Spinal cord (tissue), 10 donors: ENCODE measurements at places on chromosomes 1 and 21.

DNA sequence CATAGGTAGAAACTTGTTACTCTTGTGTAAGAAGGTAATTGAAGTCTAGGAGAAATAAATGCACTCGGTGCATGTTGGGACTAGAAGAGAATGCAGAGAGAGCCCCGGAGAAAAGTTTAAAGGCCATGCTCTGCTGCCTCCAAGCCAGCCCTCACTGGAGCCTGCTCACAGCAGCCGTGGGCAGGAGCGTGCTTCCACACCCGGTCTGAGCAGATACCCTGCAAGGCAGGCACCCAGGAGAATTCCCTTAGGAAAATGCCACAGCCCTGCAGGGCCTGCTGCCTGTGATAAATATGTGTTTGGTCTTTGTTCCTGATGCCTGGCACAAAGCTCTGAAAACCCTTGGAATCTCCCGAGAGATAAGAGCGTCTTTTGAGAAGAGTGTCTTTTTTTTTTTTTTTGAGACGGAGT, 22.8 kb downstream of the C2CD2 start:
- H3K4me1 ChIP-seq, result peaks cover 25% of the 10 kb centered on the region
- H3K27me3 ChIP-seq, result no peaks in the 10 kb centered on the region
- no peak for DNase-seq
- H3K36me3 ChIP-seq, result peaks cover 15% of the 10 kb centered on the region

DNA sequence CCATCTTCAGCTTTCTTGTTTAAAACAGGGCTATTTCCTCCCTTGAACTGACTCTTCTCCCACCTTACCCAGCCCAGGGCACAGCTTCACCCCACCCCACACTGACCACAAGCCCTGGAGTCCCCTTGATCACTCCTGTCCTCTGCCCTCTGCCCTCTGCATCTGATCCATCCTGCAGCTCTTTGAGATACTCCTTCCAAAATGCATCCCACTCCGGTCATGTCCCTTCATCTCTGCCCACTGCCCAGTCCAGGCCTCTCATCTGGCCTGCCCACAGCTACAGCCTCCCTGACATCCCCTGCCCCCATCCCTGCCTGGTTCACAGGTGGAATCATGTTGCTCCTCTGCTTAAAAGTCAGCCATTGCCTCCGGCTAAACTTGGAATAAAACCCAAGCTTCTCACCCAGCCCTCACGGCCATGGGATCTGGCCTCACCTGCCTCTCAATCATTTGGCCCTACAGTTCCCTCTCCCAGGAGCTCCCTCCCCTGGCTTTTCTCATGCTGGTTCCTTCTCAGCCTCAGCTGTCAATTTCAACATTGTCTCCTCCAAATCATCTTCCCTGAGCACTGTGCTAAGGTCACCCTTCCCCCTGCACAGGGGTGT, 202.0 kb downstream of the MATN1 start:
- no peaks in the 10 kb centered on the region for H3K27me3 ChIP-seq
- H3K4me1 ChIP-seq, result peaks cover 2% of the 10 kb centered on the region
- H3K36me3 ChIP-seq, result no peaks in the 10 kb centered on the region
- DNase-seq, result no peak
- H3K27ac ChIP-seq, result no peak overlapping the region

GRCh38 chr1:214548271-214548670, 3.1 kb downstream of the PTPN14 start:
- no peaks in the 10 kb centered on the region for H3K36me3 ChIP-seq
- peaks cover 23% of the 10 kb centered on the region for H3K4me1 ChIP-seq
- peaks cover 11% of the 10 kb centered on the region for H3K27me3 ChIP-seq
- DNase-seq, result no peak
- H3K27ac ChIP-seq, result no peak overlapping the region

GRCh38 chr1:41641941-41642527, 157.6 kb upstream of the EDN2 start:
- peaks cover 9% of the 10 kb centered on the region for H3K4me1 ChIP-seq
- H3K27me3 ChIP-seq, result no peaks in the 10 kb centered on the region
- H3K4me3 ChIP-seq, result no peak overlapping the region
- no peaks in the 10 kb centered on the region for H3K36me3 ChIP-seq
- no peak overlapping the region for H3K27ac ChIP-seq

GRCh38 chr1:201127755-201128455, 921 bp upstream of the ASCL5 start:
- no peak for DNase-seq
- H3K27ac ChIP-seq, result no peak overlapping the region
- peaks cover 3% of the 10 kb centered on the region for H3K27me3 ChIP-seq
- peaks cover 7% of the 10 kb centered on the region for H3K36me3 ChIP-seq

GRCh38 chr1:2501041-2501819, 25.1 kb downstream of the PLCH2 start:
- DNase-seq, result no peak
- no peak overlapping the region for H3K27ac ChIP-seq
- peaks cover 82% of the 10 kb centered on the region for H3K36me3 ChIP-seq
- H3K27me3 ChIP-seq, result no peaks in the 10 kb centered on the region
- H3K4me1 ChIP-seq, result peaks cover 27% of the 10 kb centered on the region

GRCh38 chr1:18959591-18959990, 3.1 kb upstream of the IFFO2 start:
- H3K36me3 ChIP-seq, result no peaks in the 10 kb centered on the region
- no peak for DNase-seq
- no peak overlapping the region for H3K27ac ChIP-seq
- no peak overlapping the region for H3K4me3 ChIP-seq
- no peaks in the 10 kb centered on the region for H3K27me3 ChIP-seq

DNA sequence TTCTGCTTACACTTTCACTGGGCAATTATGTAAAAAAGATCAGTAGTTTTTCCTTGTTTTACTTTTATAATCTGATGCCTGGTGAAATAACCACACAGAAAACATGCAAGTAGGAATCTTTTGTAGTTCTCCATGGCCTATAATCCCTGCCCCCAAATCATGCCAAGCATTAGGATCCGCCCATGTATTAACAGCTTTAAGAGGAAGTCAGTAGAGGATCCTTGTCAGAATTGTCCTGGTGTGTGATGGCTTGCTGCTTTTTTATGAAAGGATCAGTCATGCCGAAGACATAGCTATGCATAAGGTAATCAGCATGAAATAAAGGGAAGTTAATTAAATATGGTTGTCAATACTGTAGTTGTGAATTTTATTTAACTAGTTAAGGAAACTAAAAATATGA, 20.0 kb downstream of the ADGRL2 start:
- H3K27me3 ChIP-seq, result no peaks in the 10 kb centered on the region
- H3K4me1 ChIP-seq, result no peaks in the 10 kb centered on the region
- no peak overlapping the region for H3K4me3 ChIP-seq
- no peak overlapping the region for H3K27ac ChIP-seq
- no peak for DNase-seq
- H3K36me3 ChIP-seq, result no peaks in the 10 kb centered on the region

GRCh38 chr1:21524686-21525339, 15.6 kb downstream of the ALPL start:
- H3K4me3 ChIP-seq, result no peak overlapping the region
- DNase-seq, result no peak
- H3K36me3 ChIP-seq, result no peaks in the 10 kb centered on the region

DNA sequence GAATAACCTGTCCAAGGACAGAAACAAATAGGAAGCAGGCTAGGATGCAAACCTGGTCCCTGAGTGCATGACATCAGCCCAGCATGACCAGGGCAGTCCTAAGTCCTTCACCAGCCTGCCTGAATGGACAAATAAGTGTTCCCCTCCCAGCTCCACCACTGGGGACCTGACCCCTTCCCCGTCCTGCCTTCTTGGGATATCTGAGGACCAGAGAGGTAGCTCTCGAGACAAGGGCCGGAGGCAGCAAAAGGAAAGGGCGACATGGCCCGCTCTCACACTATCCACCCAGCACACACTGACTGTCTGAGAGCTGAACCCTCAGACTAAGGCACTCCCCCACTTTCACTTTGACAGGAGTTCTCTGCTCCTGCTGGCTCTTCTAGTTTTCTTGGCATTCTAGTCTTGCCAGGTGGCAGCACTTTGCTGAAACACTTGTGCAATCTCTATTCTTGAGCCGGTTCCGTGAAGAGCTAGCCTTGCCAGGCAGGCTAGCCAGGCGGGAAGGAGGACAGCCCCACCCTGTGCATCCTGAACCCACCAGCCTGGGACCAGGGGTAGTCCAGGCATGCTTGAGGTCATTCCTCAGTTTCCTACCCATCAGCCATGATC, 251.1 kb upstream of the RAB4A start:
- no peaks in the 10 kb centered on the region for H3K36me3 ChIP-seq
- no peak overlapping the region for H3K27ac ChIP-seq
- no peak for DNase-seq
- H3K27me3 ChIP-seq, result no peaks in the 10 kb centered on the region
- H3K4me3 ChIP-seq, result no peak overlapping the region

GRCh38 chr1:229264487-229264886, 6.4 kb upstream of the RAB4A start:
- H3K4me3 ChIP-seq, result no peak overlapping the region
- no peaks in the 10 kb centered on the region for H3K27me3 ChIP-seq
- H3K4me1 ChIP-seq, result no peaks in the 10 kb centered on the region
- no peak for DNase-seq
- H3K36me3 ChIP-seq, result peaks cover 2% of the 10 kb centered on the region

DNA sequence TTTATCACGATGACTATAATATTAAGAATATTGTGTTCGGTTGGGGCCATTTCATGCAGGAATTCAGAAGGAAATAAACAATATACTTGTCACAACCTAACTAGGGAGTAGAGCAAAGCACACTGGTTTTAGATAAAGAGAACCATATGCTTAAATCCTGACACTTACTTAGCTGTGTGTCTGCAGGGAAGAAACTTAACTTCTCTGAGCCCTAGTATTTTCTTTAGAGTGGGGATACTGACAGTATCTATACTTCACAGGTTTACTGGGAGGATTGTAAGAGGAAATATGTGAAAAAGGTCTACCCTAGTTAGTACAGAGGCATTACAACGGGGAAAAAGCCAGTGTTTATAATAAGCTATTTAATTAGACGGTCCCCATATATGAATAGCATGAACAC, 72.9 kb downstream of the IARS2 start:
- peaks cover 12% of the 10 kb centered on the region for H3K36me3 ChIP-seq
- H3K27me3 ChIP-seq, result no peaks in the 10 kb centered on the region
- H3K4me3 ChIP-seq, result no peak overlapping the region
- no peak for DNase-seq
- H3K27ac ChIP-seq, result no peak overlapping the region

- H3K27ac ChIP-seq, result no peak overlapping the region
- no peak overlapping the region for H3K4me3 ChIP-seq
- H3K36me3 ChIP-seq, result no peaks in the 10 kb centered on the region
- no peak for DNase-seq
- H3K4me1 ChIP-seq, result peaks cover 15% of the 10 kb centered on the region
These were observed 3.4 kb upstream of the PIK3CD start for GRCh38 chr1:9648171-9648570.

GRCh38 chr1:243956450-243956849, 94.6 kb upstream of the ZBTB18 start:
- no peak for DNase-seq
- no peaks in the 10 kb centered on the region for H3K36me3 ChIP-seq
- H3K4me1 ChIP-seq, result no peaks in the 10 kb centered on the region
- H3K4me3 ChIP-seq, result no peak overlapping the region
- no peak overlapping the region for H3K27ac ChIP-seq
- no peaks in the 10 kb centered on the region for H3K27me3 ChIP-seq

DNA sequence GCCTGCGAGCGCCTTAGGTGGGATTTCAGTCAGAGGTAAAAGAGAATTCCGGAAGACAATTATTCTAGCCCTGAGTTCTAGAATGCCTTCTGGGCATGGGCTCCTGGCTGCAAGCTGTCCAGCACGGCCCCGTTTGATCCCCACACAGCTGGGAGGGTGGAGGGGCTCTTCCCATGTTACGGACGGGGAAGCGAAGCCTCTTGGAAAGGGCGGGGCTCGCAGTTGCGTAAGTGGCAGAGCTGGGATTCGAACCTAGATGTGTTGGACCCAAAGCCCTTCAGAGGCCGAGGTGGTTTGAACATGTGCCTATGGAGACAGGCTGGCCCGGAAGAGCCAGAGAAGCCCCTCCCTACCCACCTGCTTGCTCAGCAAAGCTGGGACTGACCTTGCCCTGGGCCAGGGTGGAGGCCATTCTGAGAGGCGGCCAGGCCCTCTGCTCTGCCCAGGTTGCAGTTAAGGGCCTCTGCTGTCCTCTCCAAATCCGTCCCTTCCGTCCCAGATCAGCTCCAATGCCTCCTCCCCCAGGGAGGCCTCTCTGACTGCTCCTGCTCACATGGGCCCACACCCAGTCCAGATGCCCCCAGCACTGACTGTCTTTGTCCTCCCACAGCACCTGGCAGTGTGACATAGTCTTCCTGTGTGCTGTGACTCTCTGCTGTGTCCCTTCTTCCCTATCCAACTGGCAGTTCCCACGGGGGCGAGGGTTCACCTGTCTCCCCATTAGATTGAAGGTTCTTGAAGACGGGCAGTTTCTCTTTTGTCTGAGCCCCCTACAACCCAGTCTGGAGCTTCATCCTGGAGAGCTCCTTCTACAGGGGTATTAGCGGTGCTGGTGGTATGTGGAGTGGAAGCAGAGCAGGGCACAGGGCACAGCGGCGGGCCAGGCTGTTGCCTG, 1.2 kb upstream of the HSPB7 start:
- peaks cover 41% of the 10 kb centered on the region for H3K4me1 ChIP-seq
- H3K4me3 ChIP-seq, result no peak overlapping the region
- H3K27me3 ChIP-seq, result no peaks in the 10 kb centered on the region
- DNase-seq, result no peak

DNA sequence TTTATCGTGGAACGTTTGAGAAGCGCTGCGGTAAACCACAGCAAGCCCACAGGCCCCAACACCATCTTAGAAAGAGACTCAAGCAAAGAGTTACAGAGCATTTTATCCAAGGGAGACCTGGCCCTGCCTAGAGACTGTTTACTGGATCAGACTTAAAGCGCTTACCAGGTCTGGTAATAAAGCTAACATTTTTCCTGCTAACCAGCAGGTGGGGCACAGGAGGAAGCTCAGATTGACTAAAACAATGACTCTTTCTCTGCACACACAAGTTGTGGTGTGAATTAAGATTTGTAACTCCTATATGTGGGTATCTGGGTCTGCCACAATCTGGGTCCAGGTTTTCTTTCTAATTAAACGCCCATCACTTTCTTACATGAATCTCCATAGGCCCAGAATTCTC, 136.5 kb upstream of the ETS2 start:
- no peak overlapping the region for H3K27ac ChIP-seq
- DNase-seq, result no peak
- H3K4me3 ChIP-seq, result no peak overlapping the region
- no peaks in the 10 kb centered on the region for H3K36me3 ChIP-seq
- H3K27me3 ChIP-seq, result peaks cover under 1% of the 10 kb centered on the region

DNA sequence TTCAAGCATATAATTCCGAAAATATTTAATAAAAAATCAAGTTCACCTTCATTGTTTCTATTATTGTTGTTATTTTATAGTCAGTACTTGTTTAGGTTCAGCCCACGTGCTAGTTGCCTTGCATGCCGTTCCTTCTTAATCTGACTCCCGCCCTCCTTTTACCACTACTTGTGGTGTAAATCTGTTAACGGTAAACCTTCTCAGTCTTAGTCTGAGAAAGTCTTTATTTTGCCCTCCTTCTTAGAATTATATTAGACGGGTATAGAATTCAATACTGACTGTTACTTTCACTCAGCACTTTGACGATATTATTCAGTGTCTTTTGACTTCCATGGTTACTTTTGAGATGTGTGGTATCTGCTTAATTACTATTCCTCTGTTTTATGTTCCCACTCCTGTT, 104.8 kb downstream of the RGL1 start:
- H3K4me1 ChIP-seq, result no peaks in the 10 kb centered on the region
- H3K4me3 ChIP-seq, result no peak overlapping the region
- no peak for DNase-seq
- peaks cover 28% of the 10 kb centered on the region for H3K36me3 ChIP-seq
- H3K27me3 ChIP-seq, result no peaks in the 10 kb centered on the region

- no peak overlapping the region for H3K27ac ChIP-seq
- no peaks in the 10 kb centered on the region for H3K27me3 ChIP-seq
- H3K4me3 ChIP-seq, result no peak overlapping the region
- no peak for DNase-seq
- no peaks in the 10 kb centered on the region for H3K36me3 ChIP-seq
These were observed 276.7 kb downstream of the PTPRC start for GRCh38 chr1:198915327-198916231.
